ENCODE measurements at places on chromosomes 16 and 17.

GRCh38 chr16:11156401-11156800 lies 99.6 kb downstream of the SOCS1 start:
- no peak for DNase-seq

DNA sequence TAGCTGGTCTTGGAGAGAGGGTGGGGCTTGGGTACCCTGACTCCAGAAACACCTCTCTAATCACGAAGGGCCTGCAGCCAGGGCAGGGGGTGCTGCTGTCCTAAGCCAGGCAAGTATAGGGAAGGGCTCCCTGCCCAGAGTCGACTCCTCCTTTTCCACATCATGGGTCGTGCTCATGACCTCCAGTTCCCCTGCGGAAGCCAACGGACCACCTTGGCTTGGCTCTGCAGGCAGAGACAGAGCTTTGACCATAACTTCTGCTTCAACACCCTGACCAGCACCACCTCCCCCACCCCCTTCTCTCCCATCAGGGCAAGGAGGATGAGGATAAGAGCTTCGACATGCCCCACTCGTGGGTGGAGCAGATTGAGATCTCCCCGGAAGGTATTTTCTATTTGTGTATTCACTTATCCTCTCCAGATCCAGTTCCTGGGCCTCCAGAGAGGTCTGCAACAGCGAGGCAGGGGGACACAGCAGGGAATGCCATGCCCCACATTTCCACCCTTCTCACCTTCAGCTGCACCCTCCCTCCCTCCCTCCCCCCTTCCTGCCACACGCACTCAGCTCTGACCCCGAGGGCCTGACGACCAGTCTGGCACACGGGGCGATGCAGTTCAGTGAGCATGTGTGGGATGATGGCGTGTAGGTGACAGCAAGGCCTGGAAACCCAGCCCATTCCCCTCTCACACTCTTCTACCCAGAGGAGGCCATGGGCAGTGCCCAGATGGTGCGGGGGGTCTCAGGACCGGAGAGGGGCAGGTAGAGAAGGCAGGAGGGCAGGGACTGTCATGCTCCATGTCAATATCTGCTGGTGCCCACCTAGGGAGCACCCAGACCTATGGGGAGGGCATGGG lies 14.0 kb upstream of the KATNB1 start:
- DNase-seq: no peak

- no peak for DNase-seq
Observed at GRCh38 chr16:11188801-11189740, 66.9 kb downstream of the SOCS1 start.

DNA sequence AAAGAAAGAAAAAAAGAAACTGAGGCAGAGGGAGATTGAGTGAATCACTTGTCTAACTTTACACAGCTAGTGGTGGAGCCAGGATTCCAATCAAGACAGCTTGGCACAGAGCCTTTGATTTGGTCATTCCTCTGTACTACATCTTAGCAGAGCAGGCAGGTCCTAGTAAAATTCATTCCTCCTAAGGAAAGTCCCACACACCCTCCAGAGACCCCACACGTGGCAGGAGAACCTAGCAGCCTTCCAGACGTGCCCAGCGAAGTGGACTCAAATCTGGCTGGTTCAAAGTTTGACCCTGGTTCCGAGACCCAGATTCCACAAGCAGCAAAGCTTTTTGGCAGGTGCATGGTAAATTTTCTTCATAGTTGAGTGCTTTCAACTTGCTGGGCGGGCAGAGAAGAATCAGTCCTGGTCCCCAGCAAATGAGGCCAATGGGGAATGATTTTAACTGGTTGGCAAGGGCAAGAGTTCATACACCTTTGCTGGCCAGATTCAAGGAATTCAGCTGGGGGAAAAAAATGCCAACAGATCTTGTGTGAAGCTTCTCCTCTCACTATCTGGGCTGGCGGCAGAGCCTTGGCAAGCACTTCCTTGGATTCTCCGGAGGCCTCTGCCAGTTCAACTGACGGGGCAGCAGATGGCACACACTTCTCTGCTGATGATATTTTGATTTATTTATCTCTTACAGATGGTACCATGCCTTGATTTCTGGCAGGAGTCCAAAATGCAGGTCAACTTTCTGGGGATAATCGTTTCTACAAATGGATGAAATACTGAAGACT lies 82.4 kb downstream of the GSG1L start:
- no peak for DNase-seq

DNA sequence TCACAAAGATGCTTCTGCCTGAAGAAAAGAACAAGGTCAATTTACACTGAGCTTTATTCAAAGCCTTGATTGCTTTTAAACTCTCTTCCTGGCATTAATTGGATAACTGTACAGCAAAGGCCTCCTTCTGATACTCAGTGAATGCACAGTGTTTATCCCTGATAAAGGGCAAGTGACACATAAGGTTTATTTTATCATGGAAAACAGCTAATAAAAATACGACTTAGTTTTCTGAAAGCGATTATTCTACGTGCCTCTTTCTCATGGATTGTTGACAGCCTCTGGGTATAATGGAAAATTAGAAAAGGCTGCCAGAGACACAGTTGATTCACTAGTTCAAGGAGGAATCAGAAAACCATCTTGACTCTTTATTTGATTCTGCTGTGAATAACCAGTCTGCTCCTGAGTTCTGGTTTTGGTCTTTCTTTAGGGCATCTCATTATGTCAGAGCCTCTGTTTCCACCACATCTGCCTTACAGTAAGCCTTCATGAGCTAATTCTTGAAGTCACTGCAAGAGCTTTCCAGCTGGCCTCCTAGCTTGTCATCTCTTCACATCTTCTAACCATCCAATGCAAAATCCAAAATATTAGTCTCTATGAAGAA lies 212.9 kb downstream of the CNTNAP4 start:
- no peak for DNase-seq

DNA sequence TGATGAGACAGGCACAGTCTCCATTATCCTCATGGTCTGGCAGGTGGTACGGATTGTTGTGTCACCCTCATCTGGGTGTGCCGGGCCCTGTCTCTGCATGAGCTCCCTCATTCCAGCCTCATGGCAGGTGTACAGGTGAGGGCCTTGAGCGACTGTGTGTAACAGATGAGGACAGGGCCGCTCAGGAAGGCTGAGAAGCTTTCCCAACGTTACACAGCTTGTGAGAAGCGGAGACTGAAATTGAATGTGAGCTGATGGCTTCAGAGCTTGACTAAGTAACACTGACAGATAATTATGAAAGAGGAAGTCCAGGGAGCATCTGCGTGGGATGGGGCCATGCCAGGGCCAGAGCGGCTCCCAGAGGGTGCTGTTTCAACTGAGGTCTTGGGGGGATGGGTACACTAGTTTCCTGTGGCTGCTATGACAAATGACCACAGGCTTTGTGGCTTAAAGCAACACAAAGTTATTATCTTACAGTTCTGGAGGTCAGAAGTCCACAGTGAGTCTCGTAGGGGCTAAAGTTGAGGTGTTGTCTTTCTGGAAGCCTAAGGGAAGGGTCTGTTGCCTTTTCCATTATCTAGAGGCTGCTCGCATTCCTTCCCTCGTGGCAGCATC lies 36.7 kb downstream of the CMIP start:
- no peak for DNase-seq

Measured in stimulated activated CD8-positive, alpha-beta memory T cell treated with anti-CD3 and anti-CD28 coated beads, Interleukin-15, amount 100 ng/mL, for 1 hour (primary cell).